Brain (organoid and tissue), 16 donors: ENCODE measurements at places on chromosomes 4 and X.

GRCh38 chrX:144738246-144738645 is 509.1 kb upstream of the SPANXN1 start:
- DNase-seq, result no peak

DNA sequence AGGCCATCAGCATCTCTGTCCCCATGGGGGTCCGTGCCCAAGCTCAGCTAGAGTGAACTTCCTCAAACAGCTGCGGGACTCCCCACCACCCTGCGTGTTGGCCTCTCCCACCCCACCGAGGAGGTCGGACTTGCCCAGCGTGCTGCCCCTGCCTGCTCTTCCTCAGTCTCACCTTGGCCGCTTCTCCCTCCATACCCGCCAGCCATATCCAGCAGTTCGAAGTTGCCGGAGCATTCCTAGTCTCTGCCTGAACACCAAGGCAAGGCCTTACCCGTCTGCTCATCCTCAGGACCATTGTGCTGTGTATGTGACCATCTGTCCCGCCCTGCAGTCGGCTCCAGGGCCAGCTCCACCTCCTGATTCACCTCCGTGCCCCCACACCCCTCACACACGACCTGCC is 84.5 kb downstream of the WFS1 start:
- no peak for DNase-seq

DNA sequence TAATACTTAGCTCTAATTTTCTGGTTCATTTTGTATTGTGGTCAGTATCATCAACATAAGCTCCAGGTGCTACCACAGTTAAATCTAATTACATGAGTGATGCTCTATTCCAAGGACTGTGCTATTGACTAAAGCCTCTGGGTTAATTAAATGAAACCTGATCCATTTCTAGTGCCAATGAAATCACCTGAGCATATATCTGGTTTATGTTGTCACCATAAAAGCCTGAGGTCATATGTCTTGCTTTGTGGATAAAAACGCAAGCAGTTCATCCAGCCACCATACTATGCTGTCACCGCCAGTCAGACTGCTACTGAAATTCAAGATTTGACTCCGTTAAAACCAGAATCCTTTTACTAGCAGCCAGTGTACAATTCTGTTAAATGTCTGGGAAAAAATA is 64.2 kb upstream of the ZNF518B start:
- no peak for DNase-seq

DNA sequence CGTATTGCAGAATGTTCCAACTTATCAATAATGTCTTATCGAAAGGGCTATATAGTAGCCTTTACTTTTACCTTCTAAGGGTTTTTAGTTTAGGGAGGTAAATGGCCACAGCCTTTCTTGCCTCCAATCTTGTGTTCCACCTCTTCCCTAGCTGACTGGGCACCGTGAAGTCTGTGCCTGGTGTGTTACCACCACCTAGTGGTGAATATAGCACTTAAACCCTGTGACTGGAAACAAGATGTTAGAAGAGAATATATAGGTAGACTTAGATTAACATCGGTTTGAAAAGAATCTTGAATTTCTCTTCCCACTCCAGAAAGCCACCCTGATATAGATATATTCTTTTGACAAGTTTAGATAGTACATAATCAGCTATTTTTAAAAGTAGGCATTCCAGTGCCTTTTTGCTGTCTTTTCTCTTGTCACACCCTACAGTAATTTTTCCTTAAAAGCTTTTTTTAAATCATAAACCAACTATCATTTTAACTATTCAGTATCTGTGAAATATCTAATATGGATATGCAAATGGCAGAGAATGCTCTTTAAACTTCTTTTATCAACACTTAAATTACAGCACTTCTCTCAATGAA is 27.8 kb upstream of the ADH7 start:
- peak; percentile 73 for DNase-seq

- DNase-seq, result no peak
Observed at GRCh38 chr4:113636877-113637276, 124.7 kb downstream of the CAMK2D start.

DNA sequence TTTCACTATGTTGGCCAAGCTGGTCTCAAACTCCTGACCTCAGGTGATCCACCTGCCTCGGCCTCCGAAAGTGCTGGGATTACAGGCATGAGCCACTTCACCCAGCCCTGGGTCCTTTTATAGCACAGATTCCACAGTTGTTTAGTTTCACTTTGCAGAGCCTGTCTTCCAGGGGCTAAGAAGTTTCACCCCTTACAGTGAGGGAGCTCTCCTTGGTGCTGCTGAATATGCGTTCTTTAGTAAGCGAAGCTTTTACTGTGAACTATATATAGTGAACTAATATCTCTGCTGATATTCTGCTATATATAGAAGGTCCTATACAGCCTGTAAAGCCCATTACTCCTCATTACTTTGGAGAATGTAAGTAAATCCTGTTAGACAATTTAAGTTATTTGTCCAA is 4.2 kb downstream of the TCEAL6 start:
- DNase-seq, result no peak

GRCh38 chr4:176939445-176939844 is 146.7 kb upstream of the VEGFC start:
- DNase-seq, result no peak

DNA sequence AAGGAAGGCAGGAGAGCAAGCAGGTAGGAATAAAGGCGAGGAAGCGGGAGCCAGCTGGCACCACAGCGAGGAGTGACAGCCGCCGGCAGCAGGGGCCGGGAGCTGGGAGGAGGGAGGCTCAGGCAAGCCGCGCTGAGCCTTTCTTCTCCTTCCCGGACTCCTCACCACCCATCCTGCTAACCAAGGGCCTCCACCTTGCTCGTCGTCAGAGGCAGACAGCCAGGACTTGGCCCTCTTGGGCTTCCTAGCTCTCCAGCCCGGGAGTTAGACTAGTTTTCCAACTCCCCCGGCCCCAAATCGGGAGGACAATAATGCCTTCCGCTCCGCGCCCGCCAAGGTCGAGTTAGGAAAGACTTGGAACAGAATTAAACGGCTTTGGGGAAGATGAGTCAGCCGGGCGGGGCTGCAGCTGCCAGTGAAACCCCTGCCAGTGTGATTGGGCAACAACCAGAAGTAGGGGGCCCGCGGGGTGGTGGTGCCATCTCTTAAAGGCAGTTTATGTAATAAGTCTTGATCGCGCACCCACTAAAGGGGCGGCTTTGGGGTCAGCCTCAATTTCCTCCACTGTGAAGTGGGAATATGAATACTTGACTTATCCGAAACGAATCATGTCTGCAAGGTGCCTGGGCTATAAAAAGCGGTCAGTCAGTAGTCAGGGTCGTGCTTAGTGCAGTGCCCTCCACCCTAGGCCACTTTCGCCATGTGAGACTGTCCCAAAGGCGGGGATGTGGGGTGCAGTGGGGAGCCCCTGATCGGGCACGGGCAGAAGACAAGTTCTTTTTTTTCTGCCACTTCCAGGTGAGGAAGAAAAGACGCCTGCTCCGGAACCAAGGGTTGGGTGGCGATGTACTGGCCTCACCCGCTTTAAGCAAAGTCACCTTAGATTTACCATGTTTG is 6.7 kb upstream of the HSD17B10 start:
- DNase-seq, result peak; percentile 55

- no peak for DNase-seq
Observed at GRCh38 chr4:159281771-159282170, 178.9 kb downstream of the RAPGEF2 start.

- DNase-seq, result no peak
Observed at GRCh38 chr4:793093-793861, 32.7 kb downstream of the CPLX1 start.

GRCh38 chrX:102835504-102836146 is 101.4 kb upstream of the RAB40AL start:
- peak; percentile 36 for DNase-seq

GRCh38 chrX:72060196-72060920 is 71.4 kb downstream of the RTL5 start:
- peak; percentile 93 for DNase-seq

- no peak for DNase-seq
Observed at GRCh38 chr4:37138019-37138653, 106.4 kb upstream of the NWD2 start.

GRCh38 chrX:142483965-142484364 is 278.9 kb upstream of the MAGEC2 start:
- DNase-seq, result no peak

DNA sequence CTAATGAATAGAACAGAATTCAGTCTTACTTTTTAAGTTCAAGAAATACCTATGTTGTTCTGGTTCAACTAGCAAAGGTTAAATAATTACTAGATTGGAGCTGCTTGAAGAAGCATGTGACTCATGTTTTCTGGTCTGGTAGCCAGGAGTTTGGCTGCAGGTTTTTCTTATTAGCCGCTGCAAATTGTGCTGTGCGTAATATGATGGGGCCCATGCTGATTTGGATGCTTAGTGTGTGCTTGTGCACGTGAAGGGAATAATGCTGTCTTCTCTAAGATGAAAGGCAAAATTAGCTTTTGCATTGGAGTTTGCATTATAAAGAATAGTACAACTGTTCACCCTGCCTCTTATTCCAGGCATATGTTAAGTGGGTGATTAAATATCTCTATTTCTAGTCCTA is 219.6 kb downstream of the SNCA start:
- DNase-seq, result peak; percentile 73

DNA sequence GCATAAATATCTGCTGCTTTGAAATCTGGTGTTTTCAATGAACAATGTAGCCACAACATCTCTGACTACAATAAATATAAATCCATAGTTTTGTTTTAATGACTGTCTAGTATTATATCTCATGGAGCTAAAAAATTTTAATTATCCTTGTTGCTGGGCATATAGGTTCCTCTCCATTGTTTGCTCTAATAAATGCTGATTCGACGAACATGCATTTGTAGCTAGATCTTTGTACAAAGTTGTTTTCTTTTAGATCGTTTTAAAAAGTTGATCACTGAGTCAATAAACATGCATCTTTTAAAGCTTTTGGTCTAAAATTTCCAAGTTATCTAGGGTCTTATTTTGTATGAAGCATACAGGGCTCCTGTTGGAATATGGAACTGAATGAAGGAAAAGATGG is 130.5 kb upstream of the GPR101 start:
- no peak for DNase-seq

- no peak for DNase-seq
Observed at GRCh38 chrX:151726751-151727150, 7.8 kb upstream of the CNGA2 start.

- no peak for DNase-seq
Observed at GRCh38 chr4:28621591-28621990, 1761.0 kb downstream of the STIM2 start.

DNA sequence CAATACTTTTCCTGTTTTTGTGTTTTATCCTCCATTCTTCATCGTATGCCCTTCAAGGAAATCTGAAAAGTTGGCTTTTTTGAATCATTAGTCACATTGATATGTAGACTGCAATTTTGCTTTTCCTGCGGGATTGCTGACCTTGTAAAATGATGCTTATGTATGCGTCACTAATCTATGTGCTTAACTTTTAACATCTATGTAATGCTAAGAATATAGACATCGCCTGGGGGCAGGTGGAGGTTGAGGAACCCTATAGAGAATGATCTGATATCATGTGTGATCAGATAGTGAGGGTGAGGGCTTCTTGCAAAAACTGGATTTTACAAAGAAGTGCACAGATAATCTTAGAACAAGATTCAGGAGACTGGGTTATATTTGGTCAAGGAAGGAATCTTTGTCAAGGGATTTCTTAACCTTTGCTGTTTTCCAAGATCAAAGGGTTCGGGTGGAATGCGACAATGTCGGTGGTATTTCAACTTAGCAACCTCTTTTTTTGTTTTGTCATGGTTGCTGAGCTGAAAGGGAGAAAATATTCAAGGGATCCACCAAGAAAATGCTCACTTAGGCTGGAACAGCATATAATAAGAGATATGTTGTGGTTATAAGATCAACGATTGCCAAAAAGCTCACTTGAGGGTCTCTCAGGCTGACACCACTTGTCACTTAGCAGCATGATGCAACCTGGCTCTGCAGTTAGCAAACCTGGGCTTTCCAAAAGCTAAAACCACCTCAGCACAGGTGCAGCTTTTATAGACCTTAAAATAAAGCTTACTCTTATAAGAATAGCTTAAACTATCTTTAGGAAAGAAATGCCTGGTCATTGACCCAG is 70.6 kb upstream of the PUDP start:
- DNase-seq, result no peak

DNA sequence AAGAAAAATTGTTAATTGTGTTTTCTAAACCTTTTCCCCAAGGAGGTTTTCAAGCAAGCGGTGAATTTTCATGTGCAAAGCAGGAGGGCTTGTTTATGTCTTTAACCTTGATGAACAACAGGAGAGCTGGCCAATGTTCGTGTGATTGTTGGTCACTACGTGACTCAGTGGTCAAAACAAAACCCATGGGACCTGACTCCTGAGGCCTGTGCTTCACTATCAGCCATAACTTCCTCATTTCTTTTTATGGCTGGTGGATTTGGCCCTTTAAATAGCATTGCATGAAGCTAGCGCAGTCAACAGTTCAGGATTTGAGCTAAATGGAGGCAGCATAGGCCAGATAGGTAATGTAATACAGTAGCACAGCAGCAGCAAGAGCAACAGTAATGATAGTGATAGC is 80.5 kb downstream of the MID1IP1 start:
- no peak for DNase-seq

DNA sequence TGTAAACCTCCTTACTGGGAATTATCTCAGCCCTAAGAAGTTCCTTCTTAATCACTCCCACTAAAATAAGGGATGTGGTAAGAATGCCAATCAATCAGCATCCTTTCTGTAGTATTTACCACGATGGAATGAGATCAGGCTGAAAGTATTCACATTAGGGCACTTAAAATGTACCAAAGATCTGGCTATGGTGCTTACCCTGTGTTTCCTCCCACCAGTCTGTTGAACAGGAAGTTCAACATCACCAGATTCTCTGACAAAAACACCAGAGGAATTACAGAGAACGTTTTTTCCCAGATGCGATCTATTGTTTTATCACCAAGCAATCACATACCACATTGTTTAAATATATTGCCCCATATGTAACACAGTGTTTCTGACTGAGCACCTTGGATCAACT is 2.1 kb upstream of the CLCN3 start:
- DNase-seq, result no peak

DNA sequence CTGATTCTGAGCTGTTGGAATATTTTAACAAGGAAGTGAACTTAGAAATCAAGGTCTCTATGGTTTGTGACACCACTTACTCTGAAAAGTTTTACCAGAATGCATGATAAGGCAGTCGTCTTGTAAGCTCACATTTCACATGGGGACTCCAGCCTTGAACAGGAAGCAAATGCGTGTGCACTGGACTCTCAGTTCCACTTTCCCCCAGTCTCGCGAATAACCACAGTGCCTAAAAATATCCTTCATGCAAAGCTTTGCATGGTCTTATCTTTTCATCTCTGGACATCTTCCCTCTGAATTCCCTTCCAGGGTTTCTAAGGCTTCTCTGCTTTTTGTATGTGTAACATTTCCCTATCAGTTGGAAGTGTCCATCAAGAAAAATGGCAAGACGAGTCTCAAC is 581.8 kb downstream of the NLGN4X start:
- DNase-seq, result no peak

DNA sequence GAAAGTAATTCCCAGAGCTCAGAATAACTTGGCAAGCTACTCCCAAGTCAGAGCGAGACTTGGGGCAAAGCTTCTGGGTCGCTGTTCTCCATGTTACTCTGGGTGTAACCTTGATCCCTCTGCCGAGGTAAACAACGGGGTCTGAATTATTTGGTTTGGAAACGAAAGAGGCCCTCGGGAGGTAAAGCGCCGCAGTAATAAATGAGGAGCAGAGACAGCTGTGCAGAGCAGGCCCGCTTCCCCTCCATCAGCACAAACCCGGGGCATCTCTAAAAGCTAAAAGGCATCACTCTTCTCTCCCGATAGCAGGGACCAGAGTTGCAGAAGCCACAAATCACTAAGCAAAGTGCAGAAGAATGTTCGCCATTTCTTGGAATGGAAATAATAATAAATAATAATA is 561.5 kb downstream of the BCOR start:
- DNase-seq, result no peak

- DNase-seq, result no peak
Observed at GRCh38 chr4:138588501-138588900, 346.4 kb upstream of the SLC7A11 start.
